ENCODE measurements at places on chromosomes 11 and 22.

- no peak for DNase-seq
Observed at GRCh38 chr11:74676596-74676995, 54.6 kb downstream of the CHRDL2 start.

GRCh38 chr22:37819105-37819433 lies 4.1 kb upstream of the GALR3 start:
- DNase-seq: no peak

DNA sequence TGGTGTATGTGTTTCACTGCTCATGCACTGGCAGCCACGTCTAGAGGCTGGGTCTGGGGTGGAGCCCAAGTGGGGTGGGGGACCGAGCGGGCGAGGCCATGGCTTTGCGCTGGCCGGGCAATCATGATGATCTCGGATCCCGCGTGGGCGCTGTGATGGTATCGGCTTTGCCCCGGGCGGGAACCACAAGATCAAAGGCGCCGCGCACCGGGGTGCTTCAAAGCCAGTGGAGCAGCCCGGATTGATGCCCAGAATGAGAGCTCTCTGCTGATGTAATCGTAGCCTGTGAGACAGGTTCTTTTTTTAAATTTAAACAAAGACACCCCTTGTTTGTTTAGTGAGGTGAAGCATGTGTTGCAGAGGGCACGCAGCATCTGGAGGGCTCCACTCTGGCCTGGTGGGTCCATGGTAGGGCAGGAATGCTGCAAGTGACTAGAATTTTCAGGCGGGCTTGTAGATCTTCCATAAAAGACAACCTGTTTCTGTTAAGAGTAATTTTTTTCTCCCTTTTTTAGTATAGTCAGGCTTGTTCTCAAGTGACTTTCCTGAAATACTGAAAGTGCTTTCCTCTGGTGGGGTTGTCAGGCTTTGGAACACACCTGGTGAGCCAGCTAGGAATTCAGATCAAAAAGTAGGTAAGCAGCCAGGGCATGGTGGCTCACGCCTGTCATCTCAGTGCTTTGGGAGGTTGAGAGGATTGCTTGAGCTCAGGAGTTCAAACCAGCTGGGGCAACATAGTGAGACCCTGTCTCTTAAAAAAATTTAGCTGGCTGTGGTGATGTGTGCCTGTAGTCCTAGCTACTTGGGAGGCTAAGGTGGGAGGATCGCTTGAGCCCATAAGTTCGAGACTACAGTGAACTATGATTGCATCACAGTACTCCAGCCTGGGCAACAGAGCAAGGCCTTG lies 40.7 kb downstream of the ZNRF3 start:
- DNase-seq: no peak

DNA sequence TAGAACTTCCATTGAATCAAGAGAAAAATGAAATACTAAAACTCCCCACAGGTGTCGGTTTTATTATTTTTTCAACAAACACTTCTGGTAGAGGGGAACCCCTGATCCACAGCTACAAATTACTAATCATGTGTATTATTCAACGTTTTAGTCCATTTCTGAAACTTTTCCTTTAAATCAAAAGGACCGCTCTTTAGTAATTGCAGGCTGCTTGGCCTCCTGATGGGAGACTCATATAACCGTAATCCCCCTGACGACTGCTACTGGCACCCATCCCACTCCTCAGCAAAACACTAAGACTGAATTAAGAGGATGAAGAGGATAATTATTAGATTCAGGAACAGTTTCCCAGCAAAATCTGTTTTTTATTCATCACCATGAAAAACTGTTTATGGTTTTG lies 46.4 kb downstream of the PAX6 start:
- DNase-seq: no peak

- DNase-seq: no peak
Observed at GRCh38 chr11:96393753-96394348, 4.0 kb downstream of the JRKL start.

DNA sequence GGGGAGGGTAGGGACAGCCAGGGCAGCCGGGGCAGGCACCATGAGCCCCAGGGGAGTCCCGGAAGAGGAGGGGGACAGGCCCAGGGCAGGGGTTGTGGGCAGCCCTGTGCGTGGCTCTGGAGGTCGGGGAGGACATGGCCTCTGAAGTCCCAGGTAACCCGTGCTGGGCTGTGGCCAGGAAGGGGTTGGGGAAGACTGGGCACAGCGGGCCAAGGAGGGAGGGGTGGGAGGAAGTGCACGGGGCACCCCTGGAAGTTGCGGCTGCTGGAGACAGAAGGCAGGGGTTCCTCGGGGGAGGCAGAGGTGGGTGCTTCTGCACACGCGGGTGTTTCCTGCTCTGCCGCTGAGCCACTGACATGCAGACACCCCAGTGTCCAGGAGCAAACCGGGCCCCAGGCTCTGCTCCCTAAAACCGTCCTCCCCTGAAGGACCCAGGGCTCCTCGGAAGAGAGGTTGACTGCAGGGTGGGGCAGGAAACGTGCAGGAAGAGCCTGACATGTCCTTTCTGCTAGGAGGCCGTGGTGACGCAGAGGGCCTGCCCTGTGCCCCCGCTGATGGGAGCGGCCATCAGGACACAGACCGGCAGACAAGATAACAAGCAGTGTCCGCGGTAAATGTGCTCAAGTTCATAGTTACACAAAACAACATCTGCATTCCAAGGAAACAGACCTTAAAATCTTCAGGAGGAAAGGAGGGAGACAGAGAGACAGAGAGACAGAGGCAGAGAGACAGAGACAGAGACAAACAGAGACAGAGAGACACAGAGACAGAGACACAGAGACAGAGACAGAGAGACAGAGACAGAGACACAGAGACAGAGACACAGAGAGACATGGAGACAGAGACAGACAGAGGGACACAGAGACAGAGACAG lies 5.7 kb downstream of the TNNI2 start:
- DNase-seq: no peak

DNA sequence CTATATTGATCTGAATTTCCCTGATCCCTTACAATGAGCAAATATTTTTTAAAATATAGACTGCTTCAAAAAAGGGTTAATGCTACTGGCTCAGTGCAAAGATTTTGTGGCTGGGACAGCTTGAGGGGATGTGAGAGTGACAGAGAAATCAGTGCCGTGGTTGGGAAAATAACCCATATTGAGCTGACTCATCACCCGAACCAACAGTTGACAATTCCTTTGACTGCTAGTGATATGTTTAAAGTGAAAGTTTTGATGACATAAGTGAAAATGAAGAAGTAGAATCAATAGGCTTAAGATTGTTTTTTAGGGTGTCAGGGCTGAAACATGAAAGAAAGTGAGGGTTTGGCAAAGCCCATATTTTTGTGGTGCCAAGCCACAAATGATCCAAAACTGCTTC lies 257.1 kb upstream of the TENM4 start:
- no peak for DNase-seq

DNA sequence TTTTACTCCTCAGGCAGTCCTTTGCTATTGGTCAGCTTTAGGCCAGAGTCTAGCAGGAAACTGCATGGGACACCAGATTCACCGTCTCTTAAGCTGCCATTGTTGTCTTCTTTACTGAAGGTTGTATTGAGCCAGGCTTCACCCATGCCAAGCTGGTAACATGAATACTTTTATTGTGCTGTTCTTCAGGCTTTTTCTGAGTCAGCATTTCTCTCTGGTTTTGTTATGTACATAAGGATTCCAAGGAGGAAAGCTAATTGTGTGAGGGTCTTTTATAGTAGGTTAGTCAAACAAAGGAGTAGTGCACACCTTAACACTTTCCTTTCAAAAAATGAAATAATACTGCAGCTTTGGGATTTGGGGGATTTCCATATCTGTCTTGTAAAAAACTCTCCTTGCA lies 252.8 kb downstream of the JRKL start:
- no peak for DNase-seq

DNA sequence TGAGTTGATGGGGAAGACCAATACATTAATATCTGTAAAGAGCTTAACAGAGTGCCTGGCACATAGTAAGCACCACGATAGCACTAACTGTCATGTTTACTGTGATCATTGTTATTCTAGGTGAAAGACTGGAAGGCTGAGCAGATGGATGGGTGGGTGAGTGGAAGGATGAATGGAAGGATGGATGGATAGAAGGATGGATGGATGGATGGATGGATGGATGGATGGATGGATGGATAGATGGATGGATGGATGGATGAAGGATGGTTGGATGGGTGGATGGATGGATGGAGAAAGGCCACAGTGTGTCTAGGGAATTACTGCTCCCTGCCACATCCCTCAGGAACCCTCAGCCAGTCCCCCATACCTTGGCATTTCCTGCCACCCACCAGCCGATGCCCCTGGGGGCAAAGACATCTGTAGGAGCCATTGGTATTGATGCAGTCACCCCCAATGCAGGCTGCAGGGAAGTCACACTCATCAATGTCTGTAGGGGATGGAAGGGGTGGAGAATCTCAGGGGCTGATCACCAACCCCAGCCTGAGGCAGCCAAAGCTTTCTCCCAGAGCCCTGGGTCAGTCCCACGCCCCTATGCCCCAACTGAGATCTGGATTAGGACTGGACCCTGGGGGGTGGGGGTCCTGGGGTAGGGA lies 15.3 kb downstream of the LTBP3 start:
- DNase-seq: no peak

- DNase-seq: no peak
Observed at GRCh38 chr11:128507936-128508335, 79.4 kb downstream of the ETS1 start.

DNA sequence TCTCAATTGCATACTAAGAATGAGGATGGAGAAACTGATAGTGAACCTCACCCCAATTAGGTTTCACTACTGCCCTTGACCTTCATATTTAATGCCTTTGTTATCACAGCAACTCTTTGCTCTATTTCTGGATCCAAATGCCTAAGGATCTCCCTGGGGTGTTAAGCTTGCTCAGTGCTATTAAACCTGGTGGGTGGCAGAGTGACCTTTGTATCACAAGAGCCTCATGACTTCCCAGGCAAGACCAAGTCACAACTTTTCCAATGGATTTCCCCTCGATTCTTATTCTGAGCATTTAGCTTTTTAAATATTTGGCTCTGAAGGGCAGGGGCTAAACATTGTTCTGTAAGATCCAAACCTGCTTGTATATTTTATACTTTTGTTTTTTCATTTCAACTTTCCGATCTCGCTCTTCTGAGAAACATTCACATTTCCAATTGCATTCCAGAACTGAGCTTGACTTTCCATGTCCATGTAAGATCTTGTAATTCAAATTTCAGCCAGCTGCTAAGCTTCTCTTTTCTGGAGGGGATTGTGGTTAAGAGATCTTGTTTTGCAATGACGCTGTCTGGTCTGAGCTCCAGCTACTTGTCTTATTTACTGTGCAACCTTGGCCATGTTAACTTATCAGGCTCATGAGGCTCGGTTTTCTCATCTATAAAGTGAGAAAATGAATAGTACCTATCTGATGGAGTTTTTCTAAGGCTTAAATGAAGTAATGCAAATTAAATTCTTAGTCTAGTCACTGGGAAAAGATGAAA lies 6.4 kb upstream of the EHF start:
- DNase-seq: no peak

GRCh38 chr11:108511851-108512474 lies 13.8 kb upstream of the POGLUT3 start:
- DNase-seq: no peak

- DNase-seq: no peak
Observed at GRCh38 chr11:79159657-79160450, 281.0 kb downstream of the TENM4 start.

DNA sequence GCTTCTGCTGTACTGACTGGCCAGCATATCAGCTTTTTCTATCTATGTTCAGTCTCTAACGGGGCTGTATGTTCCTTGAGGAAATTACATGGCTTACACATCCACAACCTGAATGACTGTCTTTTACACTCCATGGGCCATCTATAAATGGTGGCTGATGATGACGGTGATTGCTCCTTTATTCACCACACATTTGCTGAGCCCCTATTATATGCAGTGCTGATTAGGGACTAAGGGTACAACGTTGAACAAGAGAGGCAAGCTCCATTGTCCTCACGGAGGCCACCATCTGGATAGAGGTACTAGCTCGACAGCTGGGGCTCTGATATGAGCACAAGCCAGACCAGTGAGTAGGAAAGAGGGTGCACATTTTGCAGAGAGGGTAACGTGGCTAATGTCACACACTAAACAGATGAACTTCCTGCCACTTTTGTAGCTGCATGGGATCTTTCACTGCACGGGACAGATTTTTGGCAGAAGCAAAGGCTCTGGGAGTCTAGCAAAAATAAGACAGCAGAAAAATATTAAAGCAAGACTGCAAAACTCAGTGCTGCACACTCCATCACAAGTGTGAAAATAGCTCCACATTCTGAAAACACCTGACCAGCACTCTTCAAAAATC lies 30.6 kb downstream of the DRD2 start:
- DNase-seq: no peak

GRCh38 chr22:39207141-39208012 lies 37.4 kb downstream of the PDGFB start:
- DNase-seq: no peak

DNA sequence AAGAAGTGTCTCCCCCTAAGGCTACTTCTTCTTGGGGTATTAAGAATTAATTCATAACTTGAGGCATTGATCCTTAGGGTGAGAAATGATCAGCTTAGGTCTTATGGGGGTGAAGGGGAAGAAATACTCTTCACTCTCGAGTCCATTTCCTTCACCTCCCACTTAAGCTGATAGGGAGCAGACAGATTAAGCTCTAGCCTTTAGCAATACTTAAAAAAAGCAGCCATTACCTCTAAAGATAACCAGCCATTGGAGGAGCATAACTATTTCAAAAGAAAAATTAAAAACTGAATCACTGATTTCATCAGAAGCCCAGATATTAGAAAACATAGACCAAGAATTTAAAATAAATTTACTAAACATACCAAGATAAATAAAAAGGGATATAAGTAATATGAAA lies 60.5 kb downstream of the ENTHD1 start:
- no peak for DNase-seq

GRCh38 chr11:11476971-11477645 lies 124.1 kb upstream of the CSNK2A3 start:
- no peak for DNase-seq

DNA sequence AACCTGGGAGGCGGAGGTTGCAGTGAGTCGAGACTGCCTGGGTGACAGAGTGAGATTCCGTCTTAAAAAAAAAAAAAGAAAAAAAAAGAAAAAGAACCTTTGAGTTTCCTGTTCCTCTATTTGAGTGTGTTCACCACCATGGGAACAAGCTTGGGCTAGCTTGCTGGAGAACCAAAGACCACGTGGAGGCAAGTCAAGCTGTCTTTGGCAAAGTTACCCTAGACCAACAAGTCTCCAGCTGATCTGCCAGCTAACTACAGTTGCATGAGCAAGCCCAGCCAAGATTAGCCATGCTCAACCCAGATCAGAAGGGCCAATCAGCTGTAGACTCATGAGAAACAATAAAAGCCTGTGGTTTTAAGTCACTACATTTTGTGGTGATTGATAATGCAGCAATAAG lies 29.7 kb downstream of the SLN start:
- no peak for DNase-seq

- DNase-seq: no peak
Observed at GRCh38 chr22:22887621-22888503, at the start of gene IGLL5. Gene IGLL5, plus strand, starts transcription at chr22:22887816. Its CDS starts 238 bp downstream, at chr22:22888054.

DNA sequence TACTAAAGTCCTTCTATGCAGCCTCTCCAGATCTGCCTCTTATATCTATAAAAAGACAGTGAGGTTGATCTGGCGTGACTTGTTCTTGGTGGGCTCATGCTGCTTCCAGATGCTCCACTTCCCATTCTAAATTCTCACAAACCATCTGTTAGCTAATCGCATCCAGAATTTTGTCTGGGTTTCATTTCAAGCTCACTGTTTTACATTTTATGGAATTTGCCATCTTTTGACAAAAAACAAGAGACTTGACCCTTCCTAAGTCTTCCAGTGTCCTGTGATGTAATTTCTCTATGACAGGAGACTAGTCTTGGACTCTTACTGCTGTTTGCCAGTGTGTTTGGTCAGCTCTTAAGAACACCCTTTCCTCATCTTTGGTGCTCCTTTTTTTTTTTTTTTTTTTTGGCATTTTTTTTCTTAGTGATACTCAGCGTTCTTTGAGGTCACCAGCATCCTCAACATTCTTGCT lies 23.0 kb downstream of the CRKL start:
- DNase-seq: no peak
